RPMI7951 (cell line): ENCODE measurements at places on chromosomes 16 and 17. TPM values are rescaled to one million over a fixed set of nuclear protein-coding genes. Genes with fewer than 3 reads are reported as not detected.

Gene DHX58
- 4.2 and 4.8 TPM in 2 replicates for total RNA-seq

Gene KRTAP16-1
- not detected in 2 replicates for total RNA-seq

Gene SPATA22
- total RNA-seq = not detected in 2 replicates

Gene CDK5R1
- total RNA-seq = 2.9 and 3.4 TPM in 2 replicates

Gene NDUFAF8
- 37.2 and 63.6 TPM in 2 replicates for total RNA-seq

Gene GLTPD2
- total RNA-seq = not detected in 2 replicates

Gene TERB1
- total RNA-seq = not detected in 2 replicates

Gene SMCR8
- 5.6 and 5.9 TPM in 2 replicates for total RNA-seq

Gene ACSM2A
- total RNA-seq = not detected in 2 replicates

Gene ZFHX3
- 2.0 and 2.2 TPM in 2 replicates for total RNA-seq

Gene TMEM114
- not detected in 2 replicates for total RNA-seq

Gene GP2
- total RNA-seq = not detected in 2 replicates

Gene ALOX12
- total RNA-seq = not detected in 2 replicates

Gene SLC13A2
- total RNA-seq = not detected in 2 replicates

Gene SHISA9
- 0.10 and 0.12 TPM in 2 replicates for total RNA-seq

Gene SBK1
- total RNA-seq = not detected in 2 replicates

Gene KRT36
- total RNA-seq = not detected in 2 replicates

Gene RNF222
- not detected in 2 replicates for total RNA-seq

Gene TUBD1
- 9.7 and 10.8 TPM in 2 replicates for total RNA-seq

Gene ELP5
- 23.7 and 28.2 TPM in 2 replicates for total RNA-seq

Gene ESRP2
- 0.24 TPM in 1 of 2 replicates, not detected in the other for total RNA-seq

Gene CES1
- total RNA-seq = not detected in 2 replicates

Gene TRPV2
- total RNA-seq = 123 and 130 TPM in 2 replicates

Gene KRT39
- total RNA-seq = 0.24 TPM in 1 of 2 replicates, not detected in the other

Gene TBC1D3L
- total RNA-seq = 1.5 and 2.8 TPM in 2 replicates

Gene GLP2R
- total RNA-seq = not detected in 2 replicates

Gene SEPTIN12
- total RNA-seq = not detected in 2 replicates

Gene PRM1
- not detected in 2 replicates for total RNA-seq

Gene CHRNE
- not detected in 2 replicates for total RNA-seq

Gene CCDC78
- under 0.01 and 0.12 TPM in 2 replicates for total RNA-seq
